ENCODE measurements at places on chromosomes 7 and 10.

GRCh38 chr7:126760914-126761577, 491.7 kb downstream of the GRM8 start:
- DNase-seq, result no peak

DNA sequence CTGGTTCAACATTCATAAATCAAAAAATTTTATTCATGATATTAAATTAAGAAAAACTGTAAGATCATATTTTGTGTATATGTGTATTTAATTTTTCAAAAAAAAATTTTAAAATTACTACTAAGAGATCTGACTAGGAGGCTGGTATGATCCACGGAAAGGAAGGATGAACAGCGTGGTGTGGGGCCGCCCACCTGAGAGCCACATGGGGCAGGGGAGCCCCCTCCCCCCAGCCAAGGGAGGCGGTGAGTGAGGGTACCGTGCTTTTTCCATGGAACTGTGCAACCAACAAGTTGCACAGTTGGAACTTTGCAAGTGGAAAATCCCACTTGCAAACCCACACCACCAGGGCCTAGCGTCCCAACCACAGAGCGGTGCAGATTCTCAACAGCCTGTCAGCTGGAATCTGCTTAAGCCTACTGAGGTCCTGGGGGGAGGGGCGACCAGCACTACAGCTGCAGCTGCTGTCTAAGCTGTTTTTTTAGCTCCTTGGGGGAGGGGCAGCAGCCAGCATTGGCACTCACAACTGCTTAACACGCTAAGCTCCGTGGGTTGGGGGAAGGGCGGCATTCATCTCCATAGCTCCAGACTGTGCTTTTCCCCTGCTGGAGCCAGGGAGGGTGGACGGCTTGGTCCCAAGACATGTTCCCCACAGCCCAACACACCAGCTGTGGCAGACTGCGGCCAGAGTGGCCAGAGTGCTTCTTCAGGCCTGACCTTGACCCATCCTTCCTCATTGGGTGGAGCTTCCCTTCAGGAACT, 94.2 kb upstream of the IGFBP3 start:
- DNase-seq, result no peak

GRCh38 chr10:124686707-124687376, 57.3 kb downstream of the FAM53B start:
- DNase-seq, result no peak

- DNase-seq, result no peak
Observed at GRCh38 chr10:119371704-119372663, 164.6 kb downstream of the GRK5 start.

GRCh38 chr10:30862486-30862885, 169.2 kb downstream of the ZNF438 start:
- DNase-seq, result no peak

GRCh38 chr10:24034571-24034970, 174.4 kb upstream of the KIAA1217 start:
- no peak for DNase-seq

DNA sequence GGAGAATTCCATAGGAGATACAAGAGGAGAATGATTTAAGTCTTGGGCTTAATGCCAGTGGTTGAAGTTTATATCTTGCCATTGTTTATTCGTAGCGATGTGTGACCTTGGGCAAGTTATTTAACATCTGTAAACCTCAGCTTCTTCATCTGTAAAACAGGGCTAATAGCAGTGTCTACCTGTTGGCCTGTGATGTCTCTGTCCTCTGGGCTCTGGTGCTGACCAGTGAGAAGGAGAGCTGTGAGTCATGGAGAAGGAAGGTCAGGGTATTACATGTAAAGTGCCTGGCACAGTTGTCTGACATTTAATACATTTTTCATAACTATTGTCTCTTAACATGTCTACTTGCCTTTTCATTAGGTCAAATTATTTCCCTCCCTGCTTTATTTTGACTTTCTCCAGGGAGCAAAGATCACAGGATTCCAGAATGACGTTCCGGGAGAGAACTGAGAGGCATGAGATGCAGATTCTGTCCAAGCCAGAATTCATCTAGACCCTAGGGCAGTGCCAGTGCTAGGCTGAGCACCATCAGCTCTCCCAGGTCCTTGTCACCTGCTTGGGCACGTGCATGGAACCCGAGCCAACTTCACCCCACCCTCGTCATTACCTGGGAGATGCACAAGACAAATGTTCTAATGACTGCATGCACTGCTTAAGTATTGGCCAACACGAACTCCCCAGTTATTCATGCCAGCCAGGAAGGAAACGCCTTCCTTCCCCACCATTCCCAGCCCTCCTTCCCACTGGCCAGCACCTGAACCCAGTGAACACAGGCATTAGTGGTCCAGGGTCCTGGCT, 187.9 kb downstream of the DPY19L1 start:
- DNase-seq, result no peak

DNA sequence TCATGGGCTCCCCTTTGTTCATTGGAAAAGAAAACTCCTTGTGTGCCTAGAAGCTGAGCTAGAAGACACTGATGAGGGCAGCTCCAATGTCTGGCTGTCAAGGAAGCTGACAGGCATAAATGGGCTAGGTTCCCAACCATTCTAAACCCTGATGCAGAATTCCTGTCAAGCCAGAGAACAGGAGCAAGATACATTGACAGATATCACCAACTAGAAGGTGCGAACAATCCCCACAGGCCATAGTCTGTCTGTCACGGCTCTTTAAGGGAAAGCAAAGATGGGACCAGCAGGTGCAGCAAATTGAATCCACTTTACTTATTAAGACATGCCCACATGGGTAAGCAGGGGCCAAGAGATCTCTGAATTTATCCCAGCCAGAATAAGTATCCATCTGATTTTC, 617.9 kb upstream of the POT1 start:
- no peak for DNase-seq

DNA sequence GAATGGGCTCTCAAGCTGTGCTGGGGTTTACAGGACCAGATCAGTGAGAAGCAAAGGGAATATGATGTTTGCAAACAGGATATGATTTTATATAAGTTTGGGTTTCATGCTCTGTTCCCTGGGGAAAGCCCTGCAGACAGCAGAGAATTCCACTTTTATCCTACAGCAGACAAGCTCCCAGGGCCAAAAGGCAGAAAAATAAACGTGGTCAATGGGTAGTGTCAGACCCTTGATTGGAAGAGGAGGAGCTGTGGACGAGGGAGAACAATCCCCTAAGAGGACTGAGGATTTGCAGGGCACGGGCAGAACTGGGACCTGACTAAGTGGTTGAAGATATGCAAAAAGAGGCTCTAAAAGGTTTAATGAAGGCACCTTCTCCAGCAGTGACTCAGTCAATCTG, 275.3 kb downstream of the HDAC9 start:
- no peak for DNase-seq

DNA sequence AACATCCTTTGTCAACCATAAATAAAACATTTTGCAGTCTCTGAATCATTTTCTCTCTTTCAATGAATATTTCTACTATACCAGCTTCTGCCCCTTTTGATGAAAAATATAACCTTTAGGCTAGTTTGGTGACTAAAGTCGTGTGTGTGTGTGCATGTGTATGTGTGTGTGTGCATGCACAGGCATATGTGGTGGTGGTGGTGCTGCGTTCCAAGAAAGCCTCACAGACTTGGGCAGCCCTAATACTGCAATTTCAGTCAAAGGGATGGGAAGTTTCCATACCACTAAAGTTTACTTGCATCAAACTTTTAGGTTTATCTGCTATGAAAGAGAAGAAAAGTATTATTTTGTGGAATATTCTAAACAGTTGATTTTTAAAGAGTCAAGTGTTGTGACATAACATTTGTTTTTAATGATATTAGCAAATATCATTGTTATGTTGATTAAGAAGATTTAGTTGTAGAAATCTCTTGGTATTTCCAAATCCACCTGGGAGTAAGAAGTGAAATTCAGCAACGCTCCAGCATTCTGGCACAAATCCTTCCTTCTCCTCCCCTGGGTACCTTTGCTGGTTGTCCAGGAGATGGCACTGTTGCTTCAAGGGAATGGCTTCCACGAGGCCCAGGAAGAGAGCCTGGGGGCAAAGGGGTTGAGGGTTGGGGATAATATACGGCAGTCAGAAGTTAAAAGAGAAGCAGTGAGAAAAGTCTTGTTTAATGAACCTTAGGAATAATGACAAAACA, 41.5 kb downstream of the ASB4 start:
- no peak for DNase-seq

- no peak for DNase-seq
Observed at GRCh38 chr7:3367261-3367660, 66.2 kb downstream of the SDK1 start.

DNA sequence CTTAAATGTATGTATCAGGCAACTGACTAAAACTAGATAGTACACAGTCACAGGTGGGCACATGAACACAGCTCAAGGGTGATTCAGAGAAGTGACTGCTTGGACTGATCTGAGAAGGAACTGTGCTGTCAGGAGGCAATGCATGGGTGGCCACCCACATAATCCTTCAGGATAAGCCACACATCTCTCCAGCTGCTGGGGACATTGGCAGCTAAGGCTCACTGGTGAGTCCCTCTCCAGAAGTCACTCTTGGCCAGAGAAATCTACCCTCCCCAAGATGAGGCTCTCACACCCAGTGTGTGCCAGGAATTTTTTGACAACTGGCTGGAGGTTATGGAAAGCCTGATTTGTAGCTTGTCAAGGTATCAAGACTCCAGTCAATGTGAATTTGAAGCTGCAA, 302.4 kb upstream of the NEBL start:
- no peak for DNase-seq

GRCh38 chr10:69414036-69415018, 2.4 kb downstream of the TACR2 start:
- no peak for DNase-seq

- no peak for DNase-seq
Observed at GRCh38 chr7:2737771-2738540, 50.0 kb downstream of the AMZ1 start.

DNA sequence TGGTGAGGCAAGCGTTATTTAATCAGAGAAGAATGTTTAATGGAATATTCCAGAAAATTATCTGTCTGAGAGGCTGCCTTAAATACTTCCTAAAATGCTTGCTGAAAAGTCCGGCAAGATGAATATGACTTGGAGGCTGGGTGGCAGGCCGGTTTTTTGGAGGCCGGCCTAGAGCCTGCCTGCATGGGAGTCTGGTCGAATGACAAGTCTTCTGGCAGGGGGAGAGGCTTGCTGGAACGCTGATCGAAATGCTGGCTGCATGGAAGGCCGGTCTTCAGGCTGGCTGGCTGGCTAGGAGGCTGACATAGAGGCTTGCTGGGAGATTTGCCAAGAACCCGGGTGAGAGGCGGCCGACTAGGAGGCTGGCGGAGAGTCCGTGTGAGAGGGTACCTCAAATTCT, 135.7 kb downstream of the OR13A1 start:
- no peak for DNase-seq

GRCh38 chr7:63057265-63057664, 941.4 kb upstream of the ZNF722 start:
- DNase-seq, result no peak

DNA sequence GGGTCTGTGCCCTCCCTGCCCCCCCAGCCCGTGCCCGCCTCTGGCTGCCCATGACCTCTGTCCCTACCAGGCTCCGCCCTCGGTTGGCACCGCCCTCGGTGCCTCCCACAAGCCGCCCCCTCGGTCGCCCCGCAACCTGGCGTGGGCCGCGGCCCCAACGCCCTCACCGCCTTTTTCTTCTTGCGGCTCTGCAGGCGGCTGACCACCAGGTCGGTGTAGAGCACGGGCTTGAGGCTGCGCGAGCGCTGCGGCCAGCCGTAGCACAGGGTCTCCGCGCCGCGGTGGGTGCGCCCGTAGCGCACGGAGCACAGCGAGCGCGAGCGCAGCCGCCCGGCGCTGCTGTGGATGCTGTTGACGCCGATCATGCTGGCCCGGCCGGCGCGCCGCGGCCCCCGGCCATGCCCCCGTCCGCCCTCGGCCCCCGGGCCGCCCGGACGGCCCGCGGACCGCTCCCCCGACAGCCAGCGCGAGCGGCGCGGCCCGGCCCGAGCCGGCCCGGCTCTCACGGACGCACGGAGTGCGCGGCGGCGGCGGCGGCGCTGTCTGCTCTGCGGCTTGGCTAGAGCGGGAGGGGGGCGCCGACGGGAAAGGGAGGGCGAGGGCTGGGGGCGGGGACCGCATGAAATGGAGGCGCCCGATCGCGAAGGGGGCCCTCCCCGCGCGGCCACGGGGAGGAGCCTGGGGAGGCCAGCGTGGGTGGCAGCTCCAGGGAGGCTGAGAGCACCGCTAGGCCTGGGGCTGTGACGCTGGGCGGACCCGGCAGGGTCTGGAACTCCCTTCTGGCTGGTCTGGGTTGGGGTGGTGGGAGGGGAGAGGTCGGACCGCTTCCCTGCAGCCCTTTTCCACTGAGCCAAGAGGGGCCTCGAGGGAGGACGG, 9.6 kb downstream of the PSD start:
- DNase-seq, result peak; percentile 63

DNA sequence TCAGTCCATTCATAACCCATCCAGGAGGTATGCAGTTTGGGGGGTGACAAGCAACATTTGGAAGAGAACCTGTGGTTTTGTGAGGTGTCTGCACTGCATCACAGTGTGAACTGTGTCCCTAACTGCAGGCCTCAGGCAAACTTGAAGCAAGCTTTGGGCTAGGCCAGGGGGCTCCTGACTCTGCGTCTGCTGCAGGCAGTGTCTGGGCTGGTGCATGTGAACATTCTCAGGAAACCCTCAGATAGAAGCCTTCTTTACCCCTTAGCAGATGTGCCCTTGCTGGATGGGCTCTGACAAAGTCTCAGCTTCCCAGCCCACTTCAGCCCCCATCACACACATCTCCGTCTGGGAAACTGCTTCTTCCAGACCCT, 61.0 kb downstream of the VIPR2 start:
- DNase-seq, result no peak

- no peak for DNase-seq
Observed at GRCh38 chr7:155259866-155260497, 37.7 kb upstream of the INSIG1 start.

- DNase-seq, result no peak
Observed at GRCh38 chr10:16867556-16867955, 50.3 kb upstream of the RSU1 start.

DNA sequence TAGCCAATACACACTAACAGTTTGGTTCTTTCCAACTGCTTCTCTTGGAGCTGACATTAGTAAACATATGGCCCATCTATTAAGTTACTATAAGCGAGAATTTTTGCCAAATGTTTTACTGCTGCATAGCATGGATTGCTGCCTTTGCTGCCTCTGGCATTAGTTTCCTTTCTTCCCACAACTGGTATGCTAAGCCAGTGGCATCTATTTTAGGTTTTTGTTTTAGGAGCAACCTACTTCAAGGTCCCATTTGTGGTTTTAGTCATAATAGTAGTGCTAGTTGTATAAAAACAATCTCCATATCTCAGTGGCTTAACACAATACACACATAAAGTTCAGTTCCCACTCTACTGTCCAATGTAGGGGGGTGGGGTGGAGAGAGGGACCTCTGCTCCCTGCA, 25.9 kb upstream of the PANK1 start:
- no peak for DNase-seq

DNA sequence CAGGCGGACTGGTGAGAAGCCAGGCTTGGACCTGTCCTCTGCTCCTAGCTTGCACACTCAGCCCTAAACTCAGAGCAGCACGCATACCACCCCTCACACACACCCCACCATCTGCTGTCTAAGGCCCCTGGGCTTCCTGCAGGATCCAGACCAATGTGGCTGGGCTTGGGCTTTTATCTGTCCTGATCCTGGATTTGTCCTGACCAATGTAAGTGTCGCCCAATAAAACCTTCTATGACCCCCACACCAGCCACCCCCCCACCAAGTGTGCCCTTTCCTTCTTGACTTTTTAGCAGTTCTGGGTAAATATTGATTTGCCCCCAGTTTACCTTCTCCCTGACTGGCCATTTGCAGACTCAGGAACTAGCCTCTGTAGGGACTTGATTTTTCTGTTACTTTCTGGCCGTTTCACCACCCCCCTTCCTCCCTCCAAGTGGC, 1.7 kb upstream of the HOXA13 start:
- no peak for DNase-seq
